ENCODE measurements at places on chromosomes 7 and 10. TPM values are rescaled to one million over a fixed set of nuclear protein-coding genes. Genes with fewer than 3 reads are reported as not detected.

The COMTD1 gene
- 32.3 TPM for total RNA-seq

- H3K27ac ChIP-seq, result no peak overlapping the region
- no peaks in the 10 kb centered on the region for H3K36me3 ChIP-seq
- H3K27me3 ChIP-seq, result no peaks in the 10 kb centered on the region
Measured at GRCh38 chr7:135768064-135768463, 19.5 kb upstream of the FAM180A start.

- no peak for DNase-seq
- H3K36me3 ChIP-seq, result no peaks in the 10 kb centered on the region
- no peaks in the 10 kb centered on the region for H3K27me3 ChIP-seq
- H3K4me3 ChIP-seq, result no peak overlapping the region
Measured at GRCh38 chr7:135258585-135258984, 24.9 kb downstream of the STRA8 start.

DNA sequence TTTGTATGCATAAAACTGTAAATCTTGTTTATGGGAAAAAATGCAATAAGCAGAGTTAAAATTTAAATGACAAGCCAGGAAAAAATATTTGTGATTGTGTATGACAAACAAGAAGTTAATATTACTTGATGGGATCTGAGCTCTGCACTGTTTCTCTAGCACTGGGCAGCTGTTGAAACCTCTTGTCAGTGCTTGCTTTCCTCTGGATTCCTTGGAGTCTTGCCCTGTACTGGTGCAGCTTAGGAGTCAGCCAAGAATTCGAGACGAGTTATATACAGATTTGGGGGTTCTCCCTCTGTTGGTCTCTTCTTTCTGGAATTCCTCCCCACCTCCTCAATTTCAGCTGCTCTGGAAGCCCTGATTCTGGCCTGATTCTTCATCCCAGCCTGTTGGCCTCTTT lies 24.3 kb upstream of the OPN4 start:
- DNase-seq, result no peak
- H3K4me1 ChIP-seq, result peaks cover 36% of the 10 kb centered on the region
- no peak overlapping the region for H3K4me3 ChIP-seq
- no peaks in the 10 kb centered on the region for H3K27me3 ChIP-seq

GRCh38 chr10:53209944-53210611 lies 437.5 kb upstream of the MBL2 start:
- H3K4me1 ChIP-seq, result no peaks in the 10 kb centered on the region
- no peaks in the 10 kb centered on the region for H3K27me3 ChIP-seq
- no peak overlapping the region for H3K27ac ChIP-seq
- no peak overlapping the region for H3K4me3 ChIP-seq
- DNase-seq, result no peak

Measured in esophagus muscularis mucosa (tissue), 4 donors.